ENCODE measurements at places on chromosomes 16 and 17.

DNA sequence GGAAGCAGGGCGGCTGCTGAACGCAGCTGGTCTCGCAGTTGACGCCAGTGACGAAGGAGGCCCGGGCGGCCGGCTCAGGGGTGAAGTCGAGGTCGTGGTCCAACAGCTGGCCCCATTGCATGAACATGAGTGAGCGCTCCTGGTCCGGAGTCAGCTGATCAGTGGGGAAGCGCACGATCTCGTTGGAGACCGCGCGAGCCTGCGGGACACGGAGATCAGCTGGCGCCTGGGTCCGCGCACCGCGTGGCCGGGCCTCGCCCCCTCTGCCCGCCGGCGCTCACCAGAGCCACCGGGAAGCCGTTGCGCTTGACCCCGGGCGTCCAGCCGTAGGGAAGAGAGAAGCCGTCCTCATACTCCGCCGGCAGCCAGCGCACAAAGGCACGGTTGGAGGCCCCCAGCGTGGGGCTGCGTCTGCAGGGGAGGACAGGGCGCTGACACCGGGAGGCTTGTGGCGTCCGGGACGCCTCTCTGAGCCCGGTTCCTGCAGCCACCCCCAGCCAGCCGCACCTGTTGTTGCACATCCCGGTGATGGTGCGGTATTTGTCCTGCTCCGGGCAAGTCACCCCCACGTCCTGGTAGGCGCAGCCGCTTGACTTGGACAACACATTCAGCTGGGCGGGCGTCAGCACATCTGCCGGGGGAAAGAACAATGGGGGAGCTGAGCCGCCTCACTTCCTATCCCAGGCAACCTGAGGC is 1.6 kb downstream of the MPO start:
- DNase-seq: no peak

- no peak for DNase-seq
Measured at GRCh38 chr17:16932156-16932555, 39.8 kb downstream of the TNFRSF13B start.

DNA sequence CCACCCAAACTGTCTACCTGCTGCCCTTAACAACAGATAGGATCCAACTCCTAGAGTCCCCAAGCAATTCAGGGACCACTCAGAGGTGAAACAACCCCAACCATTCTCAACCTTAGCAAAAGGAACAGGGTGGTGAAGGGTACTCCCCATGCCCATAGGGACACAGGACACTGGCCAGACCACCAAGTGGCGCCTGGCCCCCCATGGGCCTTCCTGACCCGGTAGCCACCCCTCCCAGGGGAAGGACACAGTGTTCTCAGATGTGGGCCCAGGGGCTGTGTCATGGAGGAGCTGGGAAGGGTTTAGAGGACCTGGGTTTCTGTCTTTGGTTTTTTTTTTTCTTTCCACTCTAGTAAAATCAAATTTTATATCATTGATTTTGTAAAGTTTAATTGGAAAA is 9.7 kb upstream of the SLC25A39 start:
- no peak for DNase-seq

- no peak for DNase-seq
Measured at GRCh38 chr16:66030036-66030435, 336.5 kb upstream of the CDH5 start.

GRCh38 chr17:10125531-10126275 is 72.7 kb downstream of the GAS7 start:
- DNase-seq: no peak

GRCh38 chr17:17495536-17496188 is 533 bp downstream of the RASD1 start:
- no peak for DNase-seq

DNA sequence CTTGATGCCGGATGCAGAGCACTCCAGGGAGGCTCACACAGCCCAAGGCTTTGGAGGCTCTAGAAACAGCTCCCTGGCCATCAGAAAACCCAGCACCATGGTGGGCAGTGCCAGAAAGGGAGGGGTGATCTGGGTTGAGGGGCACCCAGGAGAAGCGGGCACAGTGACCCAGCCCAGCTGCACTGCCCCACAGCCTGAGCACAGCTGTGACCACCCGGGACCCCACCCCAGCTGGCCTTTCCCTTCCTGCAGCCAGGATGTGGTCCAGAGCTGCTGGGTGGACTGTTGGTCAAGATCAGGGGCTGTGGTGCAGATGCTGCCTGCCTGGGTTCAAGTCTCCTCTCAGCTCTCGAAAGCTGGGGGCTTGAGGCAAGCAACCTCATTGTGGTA is 223.1 kb downstream of the ZNF423 start:
- DNase-seq: no peak

Data from stimulated activated CD4-positive, alpha-beta T cell treated with anti-CD3 and anti-CD28 coated beads, Interleukin-15, amount 100 ng/mL, for 48 hours (primary cell).